ENCODE measurements at places on chromosomes 1 and 21.

- DNase-seq: no peak
These were observed 53.7 kb downstream of the HSF2BP start for GRCh38 chr21:43605320-43606215.

GRCh38 chr1:36133484-36133883 lies 8.5 kb upstream of the COL8A2 start:
- DNase-seq: no peak

DNA sequence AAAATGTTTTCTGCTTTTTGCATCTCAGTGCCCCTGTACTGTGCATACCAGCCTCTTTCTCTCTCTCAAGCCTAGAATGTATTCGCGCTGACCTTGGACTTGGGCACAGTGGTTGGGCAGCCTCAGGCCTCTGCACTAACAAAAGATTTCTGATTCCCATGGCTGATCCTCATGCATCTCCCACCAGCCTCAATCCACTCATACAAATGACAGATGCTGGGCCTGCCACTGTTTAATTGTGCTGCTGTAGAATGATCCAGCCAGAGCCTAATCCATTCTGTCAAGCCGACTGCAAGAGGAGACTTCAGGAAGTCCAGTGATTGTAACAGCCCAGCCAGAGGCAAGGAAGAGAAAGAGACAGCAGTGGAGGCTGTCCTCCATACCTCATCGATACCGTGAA lies 180.8 kb downstream of the ASTN1 start:
- no peak for DNase-seq

DNA sequence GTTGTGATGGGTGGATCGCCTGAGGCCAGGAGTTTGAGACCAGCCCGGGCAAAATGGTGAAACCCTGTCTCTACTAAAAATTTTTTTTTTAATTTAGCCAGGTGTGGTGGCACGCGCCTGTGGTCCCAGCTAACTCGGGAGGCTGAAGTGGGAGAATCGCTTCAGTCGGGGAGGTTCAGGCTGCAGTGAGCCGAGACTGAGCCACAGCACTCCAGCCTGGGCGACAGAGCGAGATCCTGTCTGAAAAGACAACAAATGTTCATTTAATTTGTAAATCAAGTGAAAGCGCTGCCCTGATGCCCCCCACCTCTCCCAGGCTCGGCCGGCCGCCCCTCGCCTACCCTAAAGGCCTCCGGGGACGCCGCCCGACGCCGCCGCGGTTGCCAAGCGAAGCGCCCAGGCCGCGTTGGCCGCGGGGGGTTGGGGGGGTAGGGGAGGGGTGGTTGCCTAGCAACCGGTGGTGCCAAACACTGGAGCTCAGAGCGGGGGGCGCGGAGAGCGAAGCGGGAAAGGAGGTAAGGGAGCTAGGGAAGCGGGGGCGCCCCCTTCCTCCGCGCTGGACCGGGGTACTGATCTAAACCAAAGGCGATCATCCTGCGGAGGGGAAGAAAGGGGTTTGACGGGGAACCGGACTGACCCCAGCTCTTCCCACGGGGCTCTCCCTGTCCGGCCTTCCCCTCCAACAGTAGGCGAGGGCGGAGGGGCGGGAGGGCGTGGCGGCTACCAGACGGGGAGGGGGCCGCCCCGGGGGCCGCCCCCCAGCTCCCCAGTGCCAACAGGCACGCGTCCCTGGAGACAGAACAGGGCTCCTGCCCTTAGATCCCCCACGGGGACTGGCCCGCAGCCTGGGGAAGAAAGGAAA lies at the start of gene TEKT2:
Gene TEKT2, plus strand, starts transcription at position 460 of the 862 bp plus-strand sequence. CDS start 828 bp downstream, outside the sequence.
- DNase-seq: no peak

DNA sequence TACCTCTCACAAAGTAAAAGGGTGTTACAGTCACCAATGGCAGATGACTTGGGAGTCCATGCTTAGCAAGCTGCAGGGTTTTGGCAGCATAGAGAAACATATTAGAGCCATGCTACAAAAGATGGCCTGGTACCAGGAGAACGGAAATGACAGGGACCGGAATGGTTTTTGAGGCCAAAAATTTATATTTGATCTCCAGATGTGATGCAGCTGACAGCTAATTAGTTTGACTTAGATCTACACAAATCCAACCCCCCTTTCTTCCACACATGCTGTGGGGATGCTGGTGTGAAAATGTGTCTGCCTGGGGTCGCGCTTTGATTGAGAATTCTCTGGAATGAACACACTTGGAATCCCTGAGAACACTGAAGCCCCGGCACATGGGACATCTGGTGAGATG lies 26.5 kb downstream of the SYF2 start:
- DNase-seq: no peak

DNA sequence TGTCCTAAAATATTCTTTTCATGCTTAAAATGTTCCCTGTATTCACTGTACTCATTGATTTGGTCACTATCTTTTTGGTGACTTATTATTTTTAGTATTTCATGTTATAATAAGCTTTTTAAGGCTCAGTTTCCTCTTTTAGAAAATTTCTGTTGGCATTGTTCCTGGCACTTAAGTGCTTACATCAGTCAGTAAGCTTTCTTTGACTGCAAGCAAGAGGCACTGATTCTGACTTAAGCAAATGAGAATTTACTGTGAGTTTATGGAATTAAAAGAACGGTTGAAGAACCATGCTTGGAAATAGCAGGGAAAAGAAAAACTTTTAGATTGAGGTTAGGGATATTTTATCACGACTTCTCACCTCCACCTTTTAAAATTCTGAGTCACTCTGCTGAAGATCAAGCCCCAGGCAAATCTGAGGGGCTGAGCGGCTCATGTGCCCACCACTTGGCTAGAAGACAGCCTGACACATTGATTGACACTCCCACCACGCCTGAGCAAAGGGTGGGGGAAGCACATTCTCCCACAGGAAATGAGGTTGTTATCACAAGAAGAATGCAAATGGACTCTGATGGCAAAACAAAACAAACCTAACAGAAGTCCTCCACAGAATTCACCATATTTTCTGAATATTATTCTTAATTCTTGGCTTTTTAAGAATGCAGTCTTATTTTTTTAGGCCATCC lies 102.8 kb downstream of the KCTD3 start:
- DNase-seq: no peak

Measured in activated T-cell treated with anti-CD3 and anti-CD28 coated beads, Interleukin-2, amount 50 U/mL, for 72 hours (primary cell).